Ovary (tissue), 10 donors: ENCODE measurements at places on chromosomes 13 and 19. TPM values are rescaled to one million over a fixed set of nuclear protein-coding genes. Genes with fewer than 3 reads are reported as not detected.

Gene NKG7
- total RNA-seq, result 1.8 TPM

GRCh38 chr13:76216729-76217128 lies 580.6 kb downstream of the LMO7 start:
- no peak for DNase-seq

Gene KANK3
- total RNA-seq, result 6.8 TPM

GRCh38 chr13:20495087-20496023 lies 30.3 kb downstream of the CRYL1 start:
- DNase-seq, result peak; percentile 67

- no peak for DNase-seq
Measured at GRCh38 chr19:47266401-47266941, 8.2 kb upstream of the INAFM1 start.

GRCh38 chr13:30681843-30682242 lies 53.5 kb upstream of the ALOX5AP start:
- DNase-seq, result no peak

- DNase-seq, result no peak
Measured at GRCh38 chr13:111540486-111540885, 220.0 kb downstream of the TEX29 start.

DNA sequence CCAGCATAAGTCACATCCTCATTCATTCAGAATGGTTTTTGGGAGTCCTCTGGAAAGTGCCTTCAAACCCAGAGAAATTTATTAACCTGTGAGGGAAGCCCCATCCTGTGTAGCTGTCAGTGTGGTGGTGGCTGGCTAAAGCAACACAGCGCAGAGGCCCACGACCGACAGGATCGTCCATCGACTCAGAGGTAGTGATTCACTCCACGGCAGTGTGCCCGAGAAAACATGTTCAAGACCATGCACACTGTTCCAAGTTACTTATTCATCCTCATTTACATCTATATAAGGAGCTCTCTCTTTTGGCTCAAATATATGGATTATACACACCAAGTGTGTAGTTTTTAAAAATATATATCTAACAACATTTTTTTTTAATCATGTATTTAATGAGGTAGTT lies 96.3 kb upstream of the SLC15A1 start:
- no peak for DNase-seq

DNA sequence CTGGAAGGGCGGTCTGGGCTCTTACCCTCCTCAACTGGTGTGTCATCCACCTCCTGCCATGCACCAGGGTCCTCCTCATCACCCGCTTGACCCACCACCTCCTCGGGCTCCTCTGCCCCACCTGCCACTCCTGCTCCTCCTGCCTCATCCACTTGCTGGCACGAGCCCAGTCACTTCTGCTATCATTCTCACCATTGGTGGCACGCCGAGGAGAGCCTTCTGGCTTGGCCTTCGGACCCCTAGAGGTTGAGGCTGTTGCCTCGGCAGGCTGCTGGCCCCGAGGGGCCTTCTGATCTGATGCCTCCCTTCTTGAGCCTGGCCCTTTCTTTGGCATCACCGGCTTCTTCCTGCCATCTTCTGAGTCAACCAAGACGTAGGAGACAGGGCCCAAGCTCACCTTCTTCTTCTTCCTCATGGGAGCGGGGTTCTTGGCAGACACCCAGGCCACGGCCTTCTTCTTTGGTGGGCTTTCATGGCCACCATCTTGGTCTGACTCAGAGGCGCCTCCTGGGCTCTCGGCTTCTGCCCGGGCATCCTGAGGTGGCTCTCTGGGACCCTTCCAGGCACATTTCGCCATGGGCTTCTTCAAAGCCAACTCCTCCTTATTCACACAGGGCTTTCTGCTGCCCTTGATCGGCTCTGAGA lies 1.7 kb downstream of the PNMA8A start:
- no peak for DNase-seq

DNA sequence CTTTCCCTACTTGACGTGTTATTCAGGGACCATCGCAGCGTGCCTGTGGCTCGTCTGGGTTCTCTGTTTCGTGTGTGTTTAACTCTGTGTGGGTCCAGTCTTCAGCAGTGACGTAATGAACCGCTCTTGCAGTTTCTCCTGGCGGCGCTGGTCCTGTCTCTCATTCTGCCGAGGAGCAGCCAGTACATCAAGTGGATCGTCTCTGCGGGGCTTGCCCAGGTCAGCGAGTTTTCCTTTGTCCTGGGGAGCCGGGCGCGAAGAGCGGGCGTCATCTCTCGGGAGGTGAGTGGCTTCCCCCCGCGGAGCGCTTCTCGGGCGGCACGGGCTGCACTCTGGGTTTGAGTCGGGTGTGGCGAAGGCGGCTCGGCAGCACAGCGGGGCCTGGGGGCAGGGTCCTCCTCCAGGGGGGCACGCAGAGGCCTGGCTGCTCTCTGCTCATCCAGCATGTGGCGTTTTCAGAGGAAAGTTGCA lies 36.3 kb upstream of the TFDP1 start:
- no peak for DNase-seq

- DNase-seq, result no peak
Measured at GRCh38 chr13:33761740-33762139, 56.2 kb upstream of the RFC3 start.

DNA sequence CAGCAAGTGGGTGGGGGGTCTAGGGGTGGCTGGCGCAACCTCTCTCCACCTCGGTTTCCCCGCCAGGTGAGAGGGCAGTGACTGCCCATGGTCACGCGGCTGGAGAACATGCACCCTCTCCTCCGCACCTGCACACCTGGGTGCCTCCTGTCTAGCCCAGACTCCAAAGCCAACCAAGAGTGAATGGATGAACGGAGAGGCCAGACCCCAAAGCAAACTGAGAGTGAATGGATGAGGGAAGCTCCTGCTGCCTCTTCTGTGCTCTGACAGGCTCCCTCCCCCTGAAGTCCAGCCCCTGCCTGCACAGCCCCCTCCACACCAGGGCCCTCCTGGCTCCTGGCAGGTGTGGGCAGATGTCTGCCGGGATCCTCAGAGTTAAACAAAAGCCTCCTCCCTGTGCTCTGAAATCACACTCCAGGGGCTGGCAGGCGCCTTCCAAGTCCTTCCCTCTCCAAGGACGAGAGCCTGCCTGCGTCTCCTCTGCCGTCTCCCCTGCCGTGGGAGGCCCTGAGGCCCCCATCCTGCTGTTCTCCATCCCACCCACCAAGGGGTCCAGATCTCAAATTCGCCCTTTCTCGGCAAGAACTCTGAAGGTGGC lies 2.2 kb downstream of the SBNO2 start:
- DNase-seq, result peak; percentile 69

DNA sequence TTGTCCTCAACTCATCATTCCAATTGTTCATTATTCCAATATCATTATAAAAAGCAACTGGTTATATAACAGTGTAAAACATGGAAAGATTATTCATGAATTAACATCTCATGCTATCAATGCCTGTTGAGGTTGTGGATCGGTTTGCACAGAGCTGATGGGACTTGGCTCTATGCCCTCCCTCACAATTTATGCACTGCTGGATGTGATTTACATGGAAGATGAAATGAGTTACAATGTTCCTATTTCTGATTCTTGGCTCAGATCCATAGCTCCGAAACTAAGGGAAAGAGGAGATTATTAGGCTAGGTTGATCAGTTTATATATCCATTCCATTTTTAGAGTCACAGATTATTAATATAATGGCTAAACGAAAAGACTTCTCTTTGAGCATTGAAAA lies 38.6 kb downstream of the SCEL start:
- no peak for DNase-seq

GRCh38 chr19:54160182-54160811 lies 776 bp upstream of the LENG1 start:
- DNase-seq, result peak; percentile 46

- DNase-seq, result no peak
Measured at GRCh38 chr13:100674572-100674871, at the start of gene TMTC4. Gene TMTC4, minus strand, starts transcription at chr13:100674795. Its CDS starts 4,433 bp downstream, at chr13:100670362.

Gene C19orf12
- total RNA-seq, result 23.4 TPM
